ENCODE measurements at places on chromosomes 11 and 22.

DNA sequence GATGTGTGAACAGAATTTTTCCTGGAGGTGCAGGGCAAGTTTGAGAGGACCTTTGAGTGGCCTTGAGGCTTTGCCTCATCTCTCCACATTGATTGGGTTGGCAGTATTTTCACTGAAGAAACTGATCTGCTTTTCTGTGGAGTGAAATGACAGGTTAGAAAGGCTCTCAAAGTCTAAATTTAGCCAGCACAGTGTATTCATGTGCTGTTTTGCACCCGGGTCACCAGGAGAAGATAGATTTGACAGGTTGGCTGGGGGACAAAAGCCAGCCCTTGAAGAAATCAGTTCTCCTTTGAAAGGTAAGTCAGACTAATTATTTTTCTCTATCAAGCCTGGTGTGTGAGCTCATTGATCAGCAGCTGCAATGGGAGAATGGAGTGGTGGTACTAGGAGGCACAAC is 152.9 kb downstream of the DBX1 start:
- no peak for DNase-seq

DNA sequence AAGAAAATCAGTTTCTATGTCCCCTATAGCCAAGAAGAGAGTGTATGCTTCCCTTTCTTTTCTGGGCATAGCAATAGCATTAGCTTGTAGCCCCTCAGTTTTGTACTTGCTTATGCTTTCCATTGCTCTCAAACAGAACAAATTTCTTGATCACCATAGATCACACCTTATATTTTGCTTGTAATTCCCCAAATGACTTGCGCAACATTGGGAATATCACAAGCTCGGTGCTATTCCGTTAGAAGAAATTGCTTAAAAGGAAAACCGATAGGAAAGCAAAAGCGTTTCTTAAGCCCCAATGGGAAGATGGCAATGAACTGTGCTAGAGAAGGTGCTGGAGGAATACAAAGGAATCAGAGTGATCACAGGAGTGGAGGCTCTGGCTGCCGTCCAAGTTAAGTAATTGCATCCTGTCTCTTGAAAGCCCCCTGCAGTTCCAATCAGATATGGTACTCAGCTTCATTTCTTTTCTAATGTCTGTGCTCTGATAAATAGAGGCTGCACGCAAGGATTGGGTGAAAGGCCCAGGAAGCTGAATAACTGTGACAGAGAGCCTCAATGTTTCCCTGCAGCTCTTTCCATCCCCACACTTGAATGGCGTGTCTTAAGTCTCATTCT is 182.1 kb upstream of the KIRREL3 start:
- DNase-seq = no peak

DNA sequence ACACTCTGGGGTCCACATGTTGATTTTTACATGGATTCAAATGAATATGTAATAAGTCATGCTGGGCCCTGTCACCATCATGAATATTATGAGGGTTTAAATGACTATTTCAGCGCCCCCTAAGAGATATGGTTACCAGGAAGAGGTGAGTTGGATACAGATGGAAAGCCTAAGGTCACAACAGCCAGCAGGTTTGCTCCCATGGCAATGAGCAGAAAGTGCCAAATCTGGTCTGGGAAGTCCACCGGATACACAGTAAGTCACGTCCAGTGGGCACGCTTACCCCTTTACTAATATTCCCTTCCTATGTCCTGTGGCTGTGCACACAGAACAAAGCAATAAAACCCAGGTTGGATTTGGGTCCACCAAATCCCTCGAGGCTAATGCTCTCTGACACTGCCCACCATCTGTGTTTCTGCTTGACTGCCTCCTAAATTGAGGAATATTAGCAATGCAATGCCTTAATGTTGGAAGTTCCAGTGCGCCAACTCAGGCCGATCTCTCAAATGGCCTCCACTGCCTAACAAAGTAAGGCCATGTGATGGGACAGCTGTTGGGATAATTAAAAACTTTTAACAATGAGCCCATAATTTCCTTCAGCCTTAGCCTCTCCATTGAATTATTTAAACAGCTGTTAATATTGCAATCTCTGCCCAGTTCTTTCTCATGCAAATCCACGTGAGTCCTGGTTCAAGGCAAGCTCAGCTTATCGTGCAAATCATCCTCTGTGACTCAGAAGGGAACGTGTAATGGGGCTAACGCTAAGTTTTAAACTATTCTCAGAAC is 97.6 kb downstream of the SLC1A2 start:
- no peak for DNase-seq

DNA sequence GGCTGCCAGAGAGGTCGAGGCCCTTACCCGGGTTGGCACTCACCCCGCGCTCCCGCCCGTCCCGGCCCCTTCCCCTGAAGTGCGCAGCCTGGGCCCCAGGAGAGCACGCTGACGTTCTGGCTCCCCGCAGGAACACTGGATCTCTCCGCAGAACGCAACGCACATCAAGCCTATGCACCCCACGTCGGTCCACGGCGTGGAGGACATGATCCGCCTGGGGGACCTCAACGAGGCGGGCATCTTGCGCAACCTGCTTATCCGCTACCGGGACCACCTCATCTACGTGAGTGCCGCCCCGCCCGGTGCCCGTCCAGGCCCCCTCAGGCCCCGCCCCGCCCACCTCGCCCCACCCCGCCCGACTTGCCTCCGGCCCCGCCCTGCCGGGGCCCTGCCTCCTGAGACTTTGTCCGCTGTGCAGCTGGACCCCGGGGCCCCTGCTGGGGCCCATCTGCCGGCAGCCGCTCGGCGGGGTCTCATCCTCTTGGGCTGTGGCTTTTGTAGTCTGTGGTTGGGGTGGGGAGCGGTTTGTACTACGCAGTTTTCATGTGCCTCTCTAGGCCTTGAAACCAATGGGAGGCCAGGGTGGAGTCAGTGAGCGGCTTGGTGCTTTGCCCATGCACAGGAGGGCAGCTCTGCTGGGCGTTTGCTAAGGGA is 19.7 kb downstream of the MYO7A start:
- DNase-seq = peak; percentile 10

GRCh38 chr11:77705876-77706579 is 68.4 kb upstream of the CLNS1A start:
- no peak for DNase-seq

- no peak for DNase-seq
Observed at GRCh38 chr11:20973940-20974559, 304.7 kb downstream of the NELL1 start.

GRCh38 chr11:43576803-43577521 is 103.6 kb upstream of the HSD17B12 start:
- no peak for DNase-seq

GRCh38 chr22:43998679-43999264 is 25.3 kb upstream of the PARVB start:
- DNase-seq = no peak

DNA sequence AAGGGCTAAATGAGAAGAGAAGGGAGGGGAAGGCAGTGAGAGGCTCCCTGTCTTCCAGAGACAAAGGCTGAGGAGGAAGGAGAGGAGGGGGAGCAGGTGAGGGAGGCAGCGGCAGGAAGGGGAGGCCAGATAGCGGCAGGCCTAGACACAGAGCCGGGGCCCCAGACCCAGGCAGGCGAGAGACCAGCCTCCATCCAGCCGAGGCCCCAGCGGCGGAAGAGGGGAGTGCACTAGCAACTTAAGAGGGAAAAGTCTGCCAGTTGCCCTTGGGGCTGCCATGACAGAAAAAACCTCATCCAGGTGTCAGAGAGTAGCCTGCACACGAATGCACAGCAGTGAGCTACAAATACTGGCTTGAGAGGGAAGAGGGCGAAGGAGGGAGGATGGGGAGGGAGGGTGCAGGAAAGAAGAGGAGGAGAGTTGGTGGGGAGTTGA is 46.7 kb downstream of the IGLL1 start:
- no peak for DNase-seq

GRCh38 chr11:12067796-12068357 is 42.5 kb upstream of the MICAL2 start:
- DNase-seq = no peak

DNA sequence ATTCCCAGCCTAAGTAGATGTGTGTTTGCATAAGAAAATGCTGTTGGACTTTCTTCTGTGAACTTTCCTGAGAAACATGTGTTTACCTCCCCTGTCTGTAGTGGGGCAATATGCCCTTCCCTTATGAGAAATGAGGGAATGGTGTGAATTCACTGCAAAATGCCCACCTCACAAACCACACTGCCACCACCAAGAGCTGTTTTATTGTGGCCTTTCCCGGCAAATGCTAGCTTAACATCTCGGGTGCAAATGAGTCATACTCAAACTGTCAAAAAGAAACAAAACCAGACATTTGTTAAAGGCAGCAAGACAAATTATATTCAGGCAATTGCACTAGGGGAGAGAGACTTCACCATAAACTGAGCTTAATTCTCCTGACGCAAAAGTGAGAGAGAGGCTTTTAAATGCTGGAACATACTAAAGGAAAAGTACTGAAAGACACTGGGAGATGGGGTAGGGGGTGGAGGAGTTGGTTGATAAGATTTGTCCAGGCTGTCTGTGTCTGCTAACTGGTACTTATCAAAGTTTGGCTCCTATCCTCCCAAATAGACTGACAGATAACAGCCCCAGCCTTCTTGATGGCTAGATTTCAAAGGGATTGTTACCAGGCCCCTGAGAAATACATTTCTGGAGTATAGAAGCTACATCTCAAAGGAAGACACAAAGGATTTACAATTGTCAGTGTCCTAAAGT is 70.9 kb upstream of the OR5AK2 start:
- DNase-seq = no peak

DNA sequence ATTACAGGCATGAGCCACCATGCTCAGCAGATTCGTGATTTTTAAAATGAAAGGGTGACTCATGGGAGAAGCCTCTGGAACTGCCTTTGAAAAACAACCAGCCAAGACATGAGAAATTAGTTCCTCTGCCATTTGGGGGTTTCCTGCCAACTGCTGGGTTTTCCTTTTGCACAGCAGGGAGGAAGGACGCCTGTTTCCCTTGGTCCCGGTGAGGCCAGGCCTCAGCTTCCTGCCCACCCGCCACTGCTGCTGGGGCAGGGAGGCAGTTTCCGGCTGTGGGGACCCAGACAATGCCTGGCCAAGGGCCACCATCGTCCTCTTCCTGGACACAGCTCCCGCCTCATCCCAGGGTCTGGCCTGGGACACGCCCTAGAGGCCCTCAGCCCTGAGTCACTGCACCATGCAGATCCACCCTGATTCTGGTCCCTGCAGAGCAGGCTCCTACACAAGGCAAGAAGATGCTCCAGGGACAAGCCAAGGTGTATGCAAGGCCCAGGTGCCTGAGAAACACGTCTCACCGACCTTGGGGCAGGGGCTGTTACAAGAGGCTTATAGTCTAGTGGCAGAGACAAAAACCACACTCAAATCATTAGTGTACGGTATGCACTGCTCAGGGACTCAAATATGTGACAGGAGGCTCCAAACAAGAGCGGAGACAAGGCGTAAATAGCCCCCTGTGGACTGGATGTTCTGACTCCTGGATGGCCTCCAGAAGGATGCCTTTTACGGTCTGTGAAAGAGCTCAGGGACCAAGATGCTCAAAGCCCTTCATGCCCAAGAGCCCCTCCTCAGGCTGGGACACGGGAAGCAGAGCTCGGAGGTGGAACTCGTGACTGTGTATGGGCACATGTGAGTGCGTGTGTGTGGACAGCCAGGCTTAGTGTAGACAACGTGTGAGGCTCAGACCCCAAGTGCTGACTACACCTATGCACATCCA is 10.0 kb downstream of the PPM1F start:
- peak; percentile 38 for DNase-seq

All from CD4-positive, alpha-beta T cell treated with Interferon gamma for 1 hour (primary cell).